ENCODE measurements at places on chromosomes 16 and 17.

- no peak for DNase-seq
These were observed 121.6 kb downstream of the ZNF423 start for GRCh38 chr16:49734331-49734730.

DNA sequence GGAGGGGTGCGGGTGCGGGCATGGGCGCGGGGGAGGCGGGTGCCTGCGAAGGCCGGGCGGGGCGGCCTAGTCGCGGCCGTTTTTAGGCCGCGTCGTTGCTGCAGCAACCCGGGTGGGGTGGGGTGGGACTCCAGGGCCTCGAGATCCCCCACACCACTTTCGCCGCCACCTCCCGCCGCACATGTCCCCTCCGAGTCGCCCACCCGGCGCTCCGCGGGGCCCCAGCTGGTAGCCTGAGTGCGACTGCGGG lies 11.3 kb downstream of the TBX2 start:
- no peak for DNase-seq

DNA sequence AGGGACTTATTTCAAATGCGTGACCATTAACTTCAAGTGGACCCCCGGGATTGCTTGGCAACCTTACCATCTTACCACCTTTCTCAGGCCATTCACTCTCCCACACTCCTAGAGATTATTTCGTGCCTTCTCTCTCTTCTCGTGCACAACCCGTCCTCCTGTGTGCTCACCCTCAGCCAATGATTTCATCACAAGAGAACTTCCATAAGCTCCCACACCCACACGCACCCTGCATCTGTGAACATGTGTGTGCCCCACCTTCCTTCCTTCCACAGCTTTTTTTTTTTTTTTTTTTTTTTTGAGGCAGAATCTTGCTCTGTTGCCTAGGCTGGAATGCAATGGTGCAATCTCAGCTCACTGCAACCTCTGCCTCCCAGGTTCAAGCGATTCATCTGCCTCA lies 27.4 kb upstream of the CDH3 start:
- DNase-seq, result no peak

- no peak for DNase-seq
These were observed 26.9 kb downstream of the RND2 start for GRCh38 chr17:43051969-43052368.

- no peak for DNase-seq
These were observed 4.8 kb upstream of the GOSR1 start for GRCh38 chr17:30472238-30472890.

All from suppressor macrophage treated with lipopolysaccharide for 4 hours (primary cell).